ENCODE measurements at places on chromosomes 11 and 22. TPM values are rescaled to one million over a fixed set of nuclear protein-coding genes. Genes with fewer than 3 reads are reported as not detected.
A peak's percentile ranks its signal among the peaks of the same experiment; 100 is the strongest.

- no peaks in the 10 kb centered on the region for H3K27me3 ChIP-seq
- DNase-seq, result no peak
- no peak overlapping the region for H3K4me3 ChIP-seq
- no peak overlapping the region for H3K27ac ChIP-seq
- no peaks in the 10 kb centered on the region for H3K4me1 ChIP-seq
Measured at GRCh38 chr22:38964989-38965388, 7.6 kb downstream of the APOBEC3A start.

- H3K4me1 ChIP-seq, result peaks cover 49% of the 10 kb centered on the region
- H3K36me3 ChIP-seq, result peaks cover 8% of the 10 kb centered on the region
- peak; percentile 9 for DNase-seq
- no peaks in the 10 kb centered on the region for H3K27me3 ChIP-seq
- H3K4me3 ChIP-seq, result peak overlapping the region; percentile 93
Measured at GRCh38 chr11:76445121-76446084, 585 bp downstream of the EMSY start.

GRCh38 chr11:78884761-78885160, 310.1 kb upstream of the NARS2 start:
- H3K4me1 ChIP-seq, result no peaks in the 10 kb centered on the region
- no peak for DNase-seq
- H3K4me3 ChIP-seq, result no peak overlapping the region
- H3K36me3 ChIP-seq, result no peaks in the 10 kb centered on the region
- peaks cover 10% of the 10 kb centered on the region for H3K27me3 ChIP-seq

The NAT10 gene
- polyA plus RNA-seq, result 56.7 TPM

Measured in naive thymus-derived CD8-positive, alpha-beta T cell (primary cell).